ENCODE measurements at places on chromosomes 1 and 21.
A peak's percentile ranks its signal among the peaks of the same experiment; 100 is the strongest.

DNA sequence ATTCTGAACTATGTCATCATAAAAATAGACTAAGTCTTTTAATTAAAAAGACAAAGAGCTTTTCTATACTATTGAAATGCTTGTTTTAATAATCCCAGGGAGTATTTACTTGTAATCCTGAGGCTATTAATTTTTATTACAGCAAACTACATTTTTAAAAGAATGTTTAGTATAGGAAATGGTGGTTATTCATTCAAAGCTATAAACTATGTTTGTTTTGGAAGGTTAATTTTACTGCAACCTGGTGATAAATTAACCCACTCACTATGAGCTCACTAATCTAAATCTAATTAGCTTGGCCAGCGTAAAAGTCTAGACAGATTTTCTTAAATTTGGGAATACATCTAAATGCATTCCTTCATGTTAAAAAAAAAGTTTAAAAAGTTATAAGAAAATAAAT lies 13.8 kb upstream of the EYA3 start:
- DNase-seq, result no peak

GRCh38 chr1:178238722-178239510 lies 145.0 kb downstream of the RASAL2 start:
- DNase-seq, result peak; percentile 97

DNA sequence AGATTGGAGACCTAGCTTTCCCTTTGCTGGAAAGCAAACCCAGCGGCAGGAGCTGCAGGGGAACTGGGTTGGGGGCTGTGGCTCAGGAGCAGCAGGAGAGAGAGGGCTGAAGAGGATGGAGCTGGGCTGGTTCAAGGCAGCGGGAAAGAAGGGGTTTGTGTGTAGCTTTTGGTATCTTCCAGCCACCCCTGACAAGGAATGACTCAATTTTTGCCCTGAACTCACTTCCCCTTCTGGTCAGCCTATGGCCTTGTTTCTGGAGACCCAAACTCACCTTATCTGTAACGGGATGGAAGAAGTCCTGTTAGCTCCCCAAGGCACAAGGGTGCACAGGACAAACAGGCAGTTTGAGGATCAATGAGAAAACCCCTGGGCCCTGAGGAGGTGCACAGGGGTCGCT lies 13.1 kb downstream of the C1orf115 start:
- DNase-seq, result no peak

DNA sequence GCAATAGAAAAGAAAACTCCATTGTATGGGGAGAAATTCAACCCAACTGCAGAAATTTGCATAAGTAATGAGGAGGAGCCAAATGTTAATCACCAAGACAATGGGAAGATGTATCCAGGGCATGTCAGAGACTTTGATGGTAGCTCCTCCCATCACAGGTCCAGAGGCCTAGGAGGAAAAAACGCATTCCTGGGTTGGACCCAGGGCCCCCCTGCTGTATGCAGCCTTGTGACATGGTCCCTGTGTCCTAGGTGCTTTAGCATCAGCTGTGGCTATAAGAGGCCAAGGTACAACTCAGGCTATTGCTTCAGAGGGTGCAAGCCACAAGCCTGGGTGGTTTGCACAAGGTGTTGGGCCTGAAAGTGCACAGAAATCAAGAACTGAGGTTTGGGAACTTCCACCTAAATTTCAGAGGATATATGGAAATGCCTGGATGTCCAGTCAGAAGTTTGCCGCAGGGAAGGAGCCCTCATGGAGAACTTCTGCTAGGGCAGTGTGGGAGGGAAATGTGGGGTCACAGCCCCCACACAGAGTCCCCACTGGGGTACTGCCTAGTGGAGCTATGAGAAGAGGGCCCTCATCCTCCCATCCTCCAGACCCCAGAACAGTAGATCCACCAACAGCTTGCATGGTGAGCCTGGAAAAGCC lies 162.3 kb downstream of the TGFB2 start:
- no peak for DNase-seq

- DNase-seq, result no peak
Observed at GRCh38 chr1:222021129-222021528, 279.2 kb upstream of the DUSP10 start.

DNA sequence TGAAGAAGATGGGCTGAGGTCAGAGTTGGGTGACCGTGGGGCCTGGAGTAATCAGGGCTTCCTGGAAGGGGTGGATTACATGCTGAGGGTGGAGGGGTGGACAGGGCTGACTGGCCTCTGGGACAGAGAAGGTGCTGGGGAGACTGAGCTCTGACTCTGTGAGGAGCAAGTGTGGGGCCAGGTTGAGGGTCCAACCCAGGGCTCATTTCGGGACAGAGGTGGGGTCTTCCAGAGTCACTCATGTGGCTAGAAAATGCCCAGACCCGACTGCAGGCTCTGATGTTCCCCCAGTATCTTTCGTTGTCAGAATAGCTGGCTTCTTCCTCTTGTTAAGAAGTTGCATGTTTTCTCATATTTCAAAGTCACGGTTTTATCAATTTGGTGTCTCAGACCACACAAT lies 311.8 kb downstream of the PTPRU start:
- no peak for DNase-seq

DNA sequence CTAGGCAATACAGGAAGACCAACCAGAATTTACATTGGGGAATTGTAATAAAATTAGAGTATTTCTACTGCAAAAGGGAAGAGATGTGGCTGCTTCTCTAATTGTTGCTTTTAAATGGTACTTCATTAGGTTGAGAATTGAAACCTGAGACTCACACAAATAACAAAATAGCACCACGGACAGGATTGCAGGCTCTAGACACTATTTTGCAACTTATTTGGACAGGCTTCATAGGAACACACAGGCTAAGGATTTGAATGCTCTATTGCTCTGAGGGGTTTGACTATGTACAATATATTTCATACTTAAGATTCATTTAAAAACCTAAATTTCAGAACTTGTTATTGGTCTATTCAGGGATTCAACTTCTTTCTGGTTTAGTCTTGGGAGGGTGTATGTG lies 79.6 kb downstream of the ATP1B1 start:
- no peak for DNase-seq

GRCh38 chr1:178345807-178346206 lies 151.0 kb downstream of the CLEC20A start:
- DNase-seq, result no peak

GRCh38 chr1:165408518-165408917 lies 36.4 kb downstream of the RXRG start:
- DNase-seq, result no peak

Measured in skeletal muscle cell (primary cell).